ENCODE measurements at places on chromosomes 1 and 21.

DNA sequence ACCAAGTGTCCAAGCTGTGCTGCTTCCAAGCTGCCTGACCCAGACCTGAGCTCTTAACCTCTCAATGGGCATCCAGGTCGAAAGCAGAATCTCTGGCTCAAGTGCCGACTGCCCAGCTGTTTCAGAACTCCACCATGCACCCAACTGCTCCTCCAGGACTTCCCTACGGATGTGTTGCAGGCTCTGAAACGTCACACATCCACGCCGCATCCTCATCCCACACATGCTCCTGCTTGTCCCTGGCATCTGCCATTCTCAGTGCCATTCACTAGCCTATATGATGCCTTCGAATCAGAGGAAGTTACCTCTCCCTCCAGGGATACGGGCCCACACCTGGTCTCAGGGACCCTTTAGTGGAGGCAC lies 11.2 kb downstream of the PDZK1IP1 start:
- no peak for DNase-seq

- DNase-seq, result no peak
These were observed 30.6 kb downstream of the IARS2 start for GRCh38 chr1:220124542-220124941.

DNA sequence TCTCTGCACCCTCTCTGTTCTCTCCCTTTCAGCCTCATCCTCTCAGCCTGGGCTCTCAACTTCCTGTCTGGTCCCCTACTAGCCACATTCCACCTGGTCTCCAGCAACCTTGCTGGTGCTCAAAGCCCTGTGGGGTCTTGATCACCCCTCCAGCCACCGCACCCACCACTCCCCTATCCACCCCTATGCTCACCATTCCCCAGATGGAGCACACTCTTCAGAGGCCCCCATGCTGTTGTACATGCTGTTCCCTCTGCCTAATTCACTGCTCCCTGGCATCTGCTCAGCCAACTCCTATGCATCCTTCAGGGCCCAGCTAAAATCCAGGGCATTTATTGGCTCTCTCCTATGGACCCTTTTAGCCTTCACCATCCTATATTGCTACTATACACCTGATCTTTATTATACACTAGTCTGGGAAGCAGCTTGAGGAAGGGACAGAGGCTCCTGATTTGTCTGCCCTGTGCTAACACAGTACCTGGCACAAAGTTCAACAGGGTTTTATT lies 81.0 kb downstream of the GLIS1 start:
- no peak for DNase-seq

GRCh38 chr1:54099061-54099610 lies 45.7 kb downstream of the TCEANC2 start:
- no peak for DNase-seq

DNA sequence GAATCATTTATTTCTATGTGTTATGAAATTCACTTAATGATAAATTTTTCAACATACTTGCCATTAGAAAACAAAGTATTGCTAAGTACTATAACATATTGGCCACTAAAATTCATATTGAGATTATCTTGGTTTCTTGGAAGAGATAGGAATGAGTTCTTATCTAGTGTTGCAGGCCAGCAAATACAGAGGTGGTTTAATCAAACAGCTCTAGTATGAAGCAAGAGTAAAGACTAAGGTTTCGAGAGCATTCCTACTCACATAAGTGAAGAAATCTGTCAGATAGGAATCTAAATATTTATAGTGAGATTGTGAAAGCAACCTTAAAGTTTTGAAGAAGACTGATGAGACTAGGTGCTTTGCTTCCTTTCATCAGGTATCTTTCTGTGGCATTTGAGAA lies 37.9 kb upstream of the FOXE3 start:
- no peak for DNase-seq

GRCh38 chr1:235632506-235633401 lies 16.8 kb downstream of the GNG4 start:
- no peak for DNase-seq

- no peak for DNase-seq
These were observed 36.6 kb downstream of the RGL1 start for GRCh38 chr1:183841550-183841949.

Data from naive thymus-derived CD4-positive, alpha-beta T cell (primary cell).